Germinal center (tissue), 1 donor: ENCODE measurements at places on chromosomes 11 and 22.

GRCh38 chr11:68525930-68526329, 65.4 kb downstream of the PPP6R3 start:
- no peak for DNase-seq

- DNase-seq: no peak
These were observed 745.7 kb downstream of the FAM181B start for GRCh38 chr11:81987829-81988472.

DNA sequence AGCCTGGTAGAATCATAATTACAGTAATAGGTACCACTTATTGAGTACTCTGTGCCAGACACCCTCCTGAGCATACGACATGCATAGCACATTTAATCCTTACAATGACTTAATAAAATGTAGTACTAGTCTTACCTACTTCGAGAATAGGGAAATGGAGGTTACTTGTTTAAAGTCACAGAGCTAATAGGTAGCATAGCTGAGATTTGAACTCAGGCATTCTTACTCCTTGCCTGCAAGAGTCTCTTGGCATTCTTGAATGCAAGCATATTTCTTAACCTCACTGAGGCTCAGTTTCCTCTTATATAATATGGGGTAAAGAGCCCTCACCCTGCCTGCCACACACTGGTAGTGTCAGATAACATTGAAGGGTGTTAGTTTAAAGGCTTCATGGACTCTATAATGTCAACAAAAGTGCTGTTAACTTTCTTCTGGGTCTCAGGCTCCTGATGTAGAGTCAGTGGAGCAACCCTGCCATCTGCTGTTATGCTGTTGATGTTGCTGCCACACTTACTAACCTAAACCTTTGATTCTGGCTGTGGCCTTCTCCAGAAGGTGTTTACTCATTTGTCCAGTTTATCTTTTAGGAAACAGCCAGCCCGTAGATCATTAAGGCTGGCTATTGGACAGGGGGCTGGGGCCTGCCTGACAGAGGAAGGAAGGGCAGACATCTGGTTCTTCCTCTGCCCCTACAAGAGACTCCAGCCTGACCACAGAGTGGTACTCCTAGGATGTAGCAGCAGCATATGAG, 18.9 kb downstream of the LIMK2 start:
- peak; percentile 47 for DNase-seq

GRCh38 chr22:49432211-49432896, 395.3 kb downstream of the BRD1 start:
- DNase-seq: no peak

GRCh38 chr22:50329236-50329635, 2.4 kb upstream of the DENND6B start:
- no peak for DNase-seq

DNA sequence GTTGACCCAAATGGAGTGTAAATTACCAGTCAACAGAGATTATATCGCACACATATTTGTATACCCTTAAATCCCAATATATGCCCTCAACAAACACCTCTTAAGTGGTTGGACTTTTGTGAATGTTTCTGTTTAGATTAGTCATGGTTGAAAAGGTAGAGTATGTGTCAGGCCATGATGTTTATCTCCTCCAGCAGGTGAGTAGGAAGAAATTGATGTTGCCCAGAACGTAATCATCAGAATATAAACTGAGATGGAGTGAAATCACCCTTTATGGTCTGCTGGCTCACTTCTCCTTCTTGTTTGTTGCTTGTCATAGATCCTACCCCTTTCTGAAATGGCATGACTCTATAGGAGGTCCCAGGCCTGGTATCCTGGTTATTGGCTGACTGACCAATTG, 431.8 kb downstream of the ETS1 start:
- DNase-seq: no peak
